ENCODE measurements at places on chromosomes 3 and 15.

DNA sequence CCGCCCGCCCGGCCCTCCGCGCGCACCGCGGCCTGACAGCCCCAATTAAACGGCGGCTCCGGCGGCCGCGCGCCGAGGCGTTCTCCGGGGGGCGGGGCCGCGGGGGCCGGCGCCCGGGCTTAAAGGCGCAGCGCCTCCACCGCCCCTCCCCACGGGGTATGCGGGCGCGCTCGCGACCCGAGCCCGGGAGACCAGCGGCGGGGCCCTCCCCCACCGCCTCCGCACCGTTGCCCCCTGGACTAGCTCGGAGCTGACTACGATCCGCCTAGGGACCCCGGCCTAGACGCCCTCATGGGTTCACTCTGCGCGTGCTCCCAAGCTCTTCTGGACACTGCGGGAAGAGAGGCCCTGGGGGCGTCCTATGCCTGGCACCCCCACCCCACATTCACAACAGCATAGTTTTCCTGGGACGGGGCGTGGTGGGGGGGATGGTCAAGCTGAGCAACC is at the start of gene DUSP7:
Gene DUSP7 (minus strand): TSS at position 51 of the 447 bp plus-strand sequence. CDS start 205 bp downstream, outside the sequence.
- peak; percentile 76 for DNase-seq

- DNase-seq, result peak; percentile 17
Observed at GRCh38 chr3:59212128-59212779, 162.4 kb upstream of the CFAP20DC start.

- no peak for DNase-seq
Observed at GRCh38 chr3:60746043-60746638, 505.1 kb downstream of the FHIT start.

GRCh38 chr15:65821070-65821469 is 29.0 kb upstream of the DENND4A start:
- DNase-seq, result no peak

DNA sequence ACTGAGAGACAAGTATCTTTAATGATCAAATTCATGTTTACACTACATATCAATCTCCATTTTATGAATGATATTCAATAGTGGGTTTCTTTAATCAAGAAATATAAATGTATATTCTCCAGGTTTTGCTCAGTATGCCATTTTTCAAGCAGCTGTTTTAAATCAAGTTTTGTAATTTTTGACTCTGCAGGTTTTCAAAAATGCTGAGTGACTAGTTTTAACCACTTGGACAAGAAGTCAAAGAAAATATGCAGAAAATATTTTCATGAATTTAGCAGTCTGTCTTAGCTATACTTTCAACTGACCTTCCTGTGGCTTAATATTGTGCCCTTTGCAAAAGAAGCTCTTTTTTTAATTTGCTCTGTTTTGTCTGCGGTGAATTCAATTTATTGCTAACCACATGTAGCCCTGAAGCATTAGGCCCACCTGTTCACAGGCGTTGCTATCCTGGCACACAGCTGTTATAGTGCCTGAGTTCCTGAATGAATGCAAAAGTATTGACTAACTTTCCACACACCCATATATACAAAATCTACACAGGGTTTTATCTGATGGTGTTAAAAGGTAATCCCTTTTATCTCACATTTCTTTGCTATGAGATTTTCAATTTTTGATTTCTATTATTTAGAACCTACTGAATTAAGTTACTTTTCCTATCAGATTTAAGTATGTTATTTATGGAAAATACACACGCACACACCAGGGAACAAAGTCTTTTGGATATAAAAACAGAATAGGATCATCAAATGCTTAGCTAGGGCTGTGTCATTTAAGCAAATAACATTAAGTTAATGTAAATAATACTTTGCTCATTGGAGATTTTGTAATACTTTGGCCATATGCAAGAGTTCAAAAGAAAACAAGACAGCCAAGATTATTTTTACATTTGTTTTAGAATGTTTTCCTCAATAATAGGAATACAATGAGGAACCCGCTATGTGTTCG is 1166.1 kb upstream of the GBE1 start:
- DNase-seq, result no peak

DNA sequence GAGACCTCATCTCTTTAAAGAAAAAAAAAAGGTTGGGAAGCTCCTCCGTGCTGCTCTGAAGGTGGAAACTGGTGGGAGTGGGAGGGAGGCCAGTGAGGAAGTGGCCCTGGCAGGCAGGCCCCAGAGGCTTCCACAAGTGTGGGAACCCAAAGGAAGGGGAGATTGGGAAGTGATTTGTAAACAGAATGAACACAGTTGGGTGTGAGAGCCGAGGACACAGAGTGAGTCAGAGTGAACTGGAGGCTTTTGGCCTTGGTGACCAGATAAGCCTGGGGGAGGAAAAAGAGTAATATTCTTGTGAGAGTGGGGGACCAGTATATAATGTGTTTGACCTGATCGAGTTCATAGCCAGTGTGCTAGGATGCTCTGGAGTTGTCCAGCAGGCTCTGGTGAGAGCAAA is 23.0 kb downstream of the MKRN2 start:
- DNase-seq, result no peak

- no peak for DNase-seq
Observed at GRCh38 chr3:149947231-149947630, 23.5 kb downstream of the PFN2 start.

- no peak for DNase-seq
Observed at GRCh38 chr15:98770984-98771383, 122.6 kb downstream of the IGF1R start.

DNA sequence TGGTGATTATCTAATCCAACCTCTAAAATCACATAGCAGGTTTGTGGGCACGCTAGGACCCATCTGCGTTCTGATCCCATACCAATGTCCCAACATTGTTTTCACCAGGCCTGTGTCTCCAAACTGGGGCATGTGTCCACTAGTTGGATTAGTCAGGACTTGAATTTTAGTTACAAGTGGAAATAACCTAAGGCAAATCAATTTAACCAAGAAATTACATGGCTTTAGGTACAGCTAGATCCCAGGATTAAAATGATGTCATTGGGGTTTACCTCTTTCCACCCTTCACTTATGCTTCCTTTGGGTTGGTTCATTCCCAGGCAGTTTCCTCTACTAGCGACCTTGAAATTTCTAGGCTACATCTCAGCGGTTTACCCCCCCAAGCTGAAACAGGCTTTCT is 47.2 kb upstream of the PXYLP1 start:
- DNase-seq, result no peak

- DNase-seq, result no peak
Observed at GRCh38 chr3:42668793-42669217, 15.3 kb downstream of the ZBTB47 start.

DNA sequence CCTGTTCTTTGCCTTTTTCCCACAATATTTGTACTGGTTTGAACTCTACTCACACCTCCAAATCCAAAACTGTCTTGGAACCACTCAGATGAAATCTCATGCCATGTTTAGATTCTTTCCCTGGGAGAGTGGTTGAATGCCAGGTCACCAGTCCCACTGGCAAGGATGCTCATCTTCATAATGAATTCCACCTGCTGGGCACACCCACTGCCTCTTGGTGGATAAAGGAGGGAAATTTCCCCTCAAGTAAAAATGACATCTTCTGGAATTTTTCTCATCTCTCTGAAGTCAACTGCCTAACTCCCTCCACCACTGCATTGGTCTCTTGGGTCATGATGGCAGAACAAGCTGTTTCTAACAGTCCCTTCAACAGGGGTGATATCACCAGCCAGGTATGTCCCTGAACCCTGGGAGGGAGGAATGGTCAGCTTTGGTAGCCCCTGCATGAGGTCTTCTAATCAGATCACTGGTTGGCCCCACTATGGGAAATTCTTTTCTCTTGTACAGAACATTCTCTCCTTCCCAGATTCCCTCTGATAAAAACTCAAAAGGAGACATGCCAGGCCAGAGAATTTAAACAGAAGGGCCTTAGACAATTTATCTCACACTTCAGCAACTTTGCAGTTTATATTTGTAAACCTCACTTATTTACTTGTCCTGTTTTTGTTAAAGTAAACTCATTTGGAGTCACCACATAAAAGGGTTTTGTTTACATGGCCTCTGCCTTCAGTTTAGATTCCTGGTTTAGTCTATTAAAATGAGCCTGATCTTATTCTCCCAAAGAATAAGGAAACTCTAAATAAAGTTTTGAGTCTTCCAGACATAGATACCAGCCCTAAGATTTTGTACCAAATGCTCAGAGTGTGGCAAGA is 143.4 kb downstream of the WNT5A start:
- DNase-seq, result no peak

DNA sequence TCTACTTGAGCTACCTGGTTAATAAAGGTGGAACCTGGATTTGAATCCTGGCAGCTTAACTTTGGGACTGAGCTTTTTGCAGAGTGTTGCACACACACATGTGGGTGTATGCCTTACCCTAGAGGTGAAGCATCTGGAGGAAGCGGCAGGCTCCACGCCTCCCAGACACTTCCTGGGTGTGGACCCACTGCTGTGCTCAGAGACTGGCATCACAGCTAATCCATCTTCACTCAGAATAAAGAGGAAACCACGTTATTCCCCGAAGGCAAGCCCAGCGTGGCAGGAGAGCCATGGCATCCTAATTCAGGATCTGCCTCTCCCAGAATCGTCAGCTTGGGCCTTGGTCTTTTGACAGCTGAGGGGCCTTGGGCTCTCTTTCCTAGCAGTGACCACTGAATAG is 25.5 kb downstream of the CCDC13 start:
- DNase-seq, result no peak

GRCh38 chr3:104598848-104599511 is 767.7 kb upstream of the ALCAM start:
- no peak for DNase-seq

DNA sequence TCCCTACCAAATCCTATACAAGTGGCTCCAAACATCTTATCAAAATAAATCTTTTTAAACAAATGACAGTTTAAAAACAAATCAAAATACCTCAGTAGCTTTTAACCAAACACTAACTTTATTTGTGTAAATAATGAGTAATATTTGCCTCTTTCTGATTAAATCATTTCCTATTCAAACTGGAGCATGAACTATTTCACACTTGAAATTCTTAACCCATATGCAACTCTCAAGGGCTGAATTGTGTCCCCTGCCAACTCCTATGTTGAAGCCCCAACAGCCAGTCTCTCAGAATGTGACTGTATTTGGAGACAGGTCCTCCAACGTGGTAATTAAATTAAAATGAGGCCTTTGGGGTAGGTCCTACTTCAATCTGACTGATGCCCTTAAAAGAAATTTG is 55.9 kb upstream of the MCTP2 start:
- no peak for DNase-seq

DNA sequence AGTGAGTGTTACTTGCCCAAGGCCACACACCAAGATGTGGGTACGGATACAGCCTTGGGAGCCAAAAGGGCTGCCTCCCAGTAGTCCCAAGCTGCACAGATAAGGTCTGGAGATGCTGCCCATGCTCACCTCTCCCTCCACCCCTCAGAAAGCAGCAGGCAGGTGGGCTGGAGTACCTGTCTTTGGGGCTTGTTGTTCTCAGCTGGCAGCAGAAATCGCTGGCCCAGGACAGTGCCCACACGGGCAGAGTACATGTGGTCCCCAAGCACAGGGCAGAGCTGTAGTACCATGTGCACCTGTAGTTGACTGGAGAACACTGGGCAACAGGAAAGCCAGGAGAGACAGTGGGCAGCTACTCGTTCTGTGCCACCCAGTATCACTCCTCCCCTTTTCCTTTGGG is 5.0 kb downstream of the RPUSD3 start:
- DNase-seq, result no peak

DNA sequence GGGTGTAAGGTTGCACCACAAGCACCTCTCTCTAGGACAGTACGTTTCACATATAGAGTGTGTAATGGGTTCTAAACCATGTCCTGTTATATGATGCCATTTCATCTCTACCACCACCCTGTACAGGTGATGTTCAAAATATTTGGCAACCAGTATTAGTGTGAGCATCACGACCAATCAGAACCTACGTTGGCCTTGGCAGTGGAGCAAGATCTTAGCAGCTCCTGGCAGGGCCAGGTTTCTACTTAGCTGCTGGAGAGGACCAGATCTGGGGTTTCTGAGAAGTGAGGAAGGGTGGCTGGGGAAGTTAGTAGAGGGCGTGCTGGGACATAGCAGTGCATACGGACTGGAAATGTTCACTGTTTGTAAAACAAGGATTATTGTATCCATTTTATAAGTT is 23.1 kb upstream of the MITF start:
- DNase-seq, result no peak

DNA sequence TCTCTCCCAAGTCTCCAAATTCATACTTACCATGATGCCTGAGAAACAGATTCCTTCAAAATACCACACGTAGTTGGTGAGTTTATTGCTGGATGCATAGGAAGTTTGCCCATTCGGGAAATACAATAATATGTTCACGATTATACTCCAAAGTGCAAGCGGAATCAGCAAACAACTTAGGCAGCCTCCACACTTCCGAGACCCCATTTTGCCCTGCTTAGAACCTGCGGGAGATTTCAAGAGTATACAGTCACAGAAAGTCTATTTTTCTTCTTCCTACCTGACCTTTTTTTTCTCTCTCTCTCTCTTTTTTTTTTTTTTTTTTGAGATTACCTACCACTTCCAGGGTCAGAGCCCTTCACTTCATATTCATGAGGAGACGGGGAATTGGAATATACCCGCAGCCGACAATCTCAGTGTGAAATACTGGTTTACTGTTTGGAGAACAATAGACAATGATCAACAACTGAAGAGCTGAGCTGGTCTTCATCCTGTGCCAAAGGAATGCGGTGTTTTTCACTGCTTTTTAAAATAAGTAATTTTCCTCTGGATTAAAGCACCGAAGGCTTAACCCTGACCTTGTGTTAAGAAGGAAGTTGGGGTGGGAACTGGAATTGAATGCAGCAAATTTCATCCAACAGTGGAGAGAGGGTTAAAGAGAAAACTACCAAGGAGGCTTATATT is at the start of gene TM4SF18:
Gene TM4SF18 (minus strand): TSS at position 461 of the 684 bp plus-strand sequence. CDS start 254 bp downstream, at position 207.
- no peak for DNase-seq

GRCh38 chr3:135641761-135642160 is 323.8 kb upstream of the PPP2R3A start:
- DNase-seq, result no peak

DNA sequence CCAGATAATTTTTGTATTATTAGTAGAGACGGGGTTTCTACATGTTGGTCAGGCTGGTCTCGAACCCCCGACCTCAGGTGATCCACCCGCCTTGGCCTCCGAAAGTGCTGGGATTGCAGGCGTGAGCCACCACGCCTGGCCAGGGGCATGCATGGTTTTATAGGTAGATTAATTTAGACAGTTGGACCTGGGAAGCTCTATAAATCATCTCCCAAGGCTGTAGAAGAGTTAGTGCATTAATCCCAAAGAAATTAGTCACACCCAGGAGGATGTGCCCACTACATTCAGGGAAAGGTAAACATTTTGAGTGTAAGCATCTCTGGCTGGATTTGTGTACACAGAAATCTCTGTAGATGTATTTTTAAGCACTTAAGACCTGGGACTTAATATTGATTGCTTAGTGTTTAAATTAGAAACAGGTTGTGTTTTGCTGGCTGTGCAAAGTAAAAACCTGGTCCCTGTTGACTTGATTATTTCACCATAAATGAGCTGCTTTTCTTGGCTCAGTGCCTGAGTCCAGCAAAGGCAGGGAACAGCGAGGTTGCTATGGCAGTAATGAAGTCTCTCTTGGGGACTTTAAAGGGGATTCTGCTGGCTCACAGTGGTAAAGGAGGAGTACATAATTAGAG is 19.2 kb downstream of the EXOSC7 start:
- DNase-seq, result no peak

DNA sequence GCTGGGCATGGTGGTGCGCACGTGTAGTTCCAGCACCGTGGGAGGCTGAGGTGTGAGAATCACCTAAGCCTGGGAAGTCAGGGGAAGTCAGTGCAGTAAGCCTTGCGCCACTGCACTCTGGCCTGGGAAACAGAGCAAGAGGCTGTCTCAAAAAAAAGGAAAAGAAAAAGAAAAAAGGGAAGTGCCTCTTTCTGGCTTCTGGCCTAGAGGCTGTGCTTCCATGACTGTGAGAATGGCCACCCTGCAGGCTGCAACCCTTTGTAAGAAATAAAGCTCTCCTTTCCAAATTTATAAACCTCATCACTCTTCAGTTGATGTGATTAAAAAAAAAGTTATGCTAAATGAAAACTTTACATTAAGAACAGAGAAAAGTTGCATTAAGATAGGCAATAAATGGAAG is 774.3 kb downstream of the TUSC7 start:
- no peak for DNase-seq

Measured in GM12891 (cell line).